ENCODE measurements at places on chromosomes 3 and 15.

DNA sequence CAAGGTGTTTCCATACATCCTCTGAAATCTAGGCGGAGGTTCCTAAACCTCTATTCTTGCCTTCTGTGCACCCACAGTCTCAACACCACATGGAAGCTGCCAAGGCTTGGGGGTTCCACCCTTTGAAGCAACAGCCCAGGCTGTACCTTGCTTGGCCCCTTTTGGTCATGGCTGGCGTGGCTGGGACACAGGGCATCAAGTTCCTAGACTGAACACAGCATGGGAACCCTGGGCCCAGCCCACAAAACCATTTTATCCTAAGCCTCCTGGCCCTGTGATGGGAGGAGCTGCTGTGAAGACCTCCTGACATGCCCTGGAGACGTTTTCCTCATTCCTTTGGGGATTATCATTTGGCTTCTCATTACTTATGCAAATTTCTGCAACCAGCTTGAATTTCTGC, 739.0 kb upstream of the NECTIN3 start:
- DNase-seq, result no peak

- DNase-seq, result no peak
These were observed 170.1 kb downstream of the CNTN4 start for GRCh38 chr3:2268779-2269178.

- DNase-seq, result no peak
These were observed 30.1 kb upstream of the IP6K2 start for GRCh38 chr3:48747015-48747615.

DNA sequence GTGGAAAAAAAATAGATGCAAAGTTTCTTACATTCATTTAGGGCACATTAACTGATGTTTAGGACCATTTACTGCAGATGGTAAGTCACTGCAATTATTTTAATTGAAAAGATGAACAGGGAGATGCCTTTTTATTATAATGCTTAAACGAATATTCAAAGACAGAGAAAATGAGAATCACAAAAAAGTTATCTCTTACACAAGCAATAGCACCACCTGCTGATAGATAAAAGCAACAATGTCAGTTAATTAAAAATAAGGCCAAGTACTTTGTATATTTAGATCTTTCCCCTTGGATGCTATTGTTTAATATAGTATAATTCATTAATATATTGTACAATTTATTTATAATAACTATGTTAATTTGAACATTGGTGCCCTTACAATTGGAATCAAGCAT, 55.9 kb downstream of the IFT80 start:
- no peak for DNase-seq

GRCh38 chr3:128950223-128950938, 43.5 kb downstream of the CFAP92 start:
- no peak for DNase-seq

DNA sequence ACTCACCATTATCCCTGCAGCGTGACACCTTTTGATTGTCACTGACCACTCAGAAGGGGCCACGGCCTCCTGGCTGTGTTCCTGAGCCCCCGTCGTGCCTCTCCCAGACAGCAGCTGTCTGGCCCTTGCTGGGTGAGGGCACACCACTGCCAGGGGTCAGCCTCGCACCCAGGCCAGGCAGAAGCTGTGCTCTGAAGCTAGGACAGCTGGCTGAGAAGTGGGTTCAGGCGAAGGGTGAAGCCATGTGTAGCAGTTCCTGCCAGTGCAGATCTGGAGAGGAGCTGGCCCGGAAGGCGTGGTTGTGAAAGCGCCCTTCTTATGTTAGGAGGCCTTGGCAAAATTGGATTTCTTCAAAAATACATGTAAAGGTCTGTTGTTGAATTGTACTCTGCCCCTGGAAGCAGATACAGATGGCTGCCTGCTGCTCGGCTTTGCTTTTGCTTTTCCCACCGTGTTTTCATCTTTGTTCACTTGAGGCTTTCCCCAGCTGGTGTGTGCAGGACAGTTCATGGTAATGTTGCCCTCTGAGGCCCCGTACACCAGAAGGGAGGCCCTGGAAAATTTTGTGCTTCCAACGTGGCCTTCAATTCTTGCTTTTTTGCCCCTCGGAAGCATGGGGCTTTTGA, 49.1 kb downstream of the KLHL25 start:
- DNase-seq, result no peak

- no peak for DNase-seq
These were observed 20.7 kb downstream of the RASA2 start for GRCh38 chr3:141507392-141508066.

DNA sequence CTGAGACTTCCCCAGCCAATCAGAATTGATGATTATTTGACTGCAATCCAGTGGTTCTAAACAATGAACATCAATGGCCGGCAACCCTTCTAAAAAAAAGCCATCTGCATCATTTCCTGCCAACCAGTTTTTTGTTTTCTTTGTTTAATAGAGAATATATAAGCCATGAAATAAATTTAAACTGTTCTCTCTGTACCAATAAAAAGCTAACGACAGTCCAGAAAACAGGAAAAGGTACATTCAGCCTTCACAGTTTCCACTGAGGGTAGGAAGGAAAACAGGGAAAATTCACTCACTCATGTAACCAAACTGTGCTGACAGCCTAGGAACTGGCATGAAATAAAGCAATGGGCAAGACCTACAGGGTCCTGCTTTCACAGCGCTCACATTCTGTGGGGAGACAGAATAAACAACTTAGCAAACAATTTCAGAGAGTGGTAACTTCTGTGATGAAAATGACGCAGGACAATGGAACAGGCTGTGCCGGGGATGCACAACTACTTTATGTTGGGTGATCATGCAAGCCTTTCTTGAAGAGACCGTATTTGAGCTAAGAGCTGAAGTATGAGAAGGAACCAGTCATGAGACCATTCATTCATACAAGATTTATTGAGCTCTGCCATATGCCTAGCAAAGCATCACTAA, 630.1 kb downstream of the MAGI1 start:
- no peak for DNase-seq

- DNase-seq, result no peak
These were observed 77.5 kb downstream of the ATP10A start for GRCh38 chr15:25785641-25786025.

GRCh38 chr3:179929091-179929529, 107.6 kb downstream of the PEX5L start:
- no peak for DNase-seq

- DNase-seq, result no peak
These were observed 6.8 kb upstream of the INO80 start for GRCh38 chr15:41122849-41123248.

GRCh38 chr3:20916951-20917606, 731.1 kb upstream of the SGO1 start:
- no peak for DNase-seq

GRCh38 chr15:78976691-78977090, 31.8 kb upstream of the CTSH start:
- peak; percentile 35 for DNase-seq

- no peak for DNase-seq
These were observed 38.1 kb upstream of the LMOD3 start for GRCh38 chr3:69160525-69160924.

- no peak for DNase-seq
These were observed 214.6 kb downstream of the SLCO3A1 start for GRCh38 chr15:92068121-92068520.

- no peak for DNase-seq
These were observed 44.8 kb downstream of the CMTM8 start for GRCh38 chr3:32283304-32283703.

DNA sequence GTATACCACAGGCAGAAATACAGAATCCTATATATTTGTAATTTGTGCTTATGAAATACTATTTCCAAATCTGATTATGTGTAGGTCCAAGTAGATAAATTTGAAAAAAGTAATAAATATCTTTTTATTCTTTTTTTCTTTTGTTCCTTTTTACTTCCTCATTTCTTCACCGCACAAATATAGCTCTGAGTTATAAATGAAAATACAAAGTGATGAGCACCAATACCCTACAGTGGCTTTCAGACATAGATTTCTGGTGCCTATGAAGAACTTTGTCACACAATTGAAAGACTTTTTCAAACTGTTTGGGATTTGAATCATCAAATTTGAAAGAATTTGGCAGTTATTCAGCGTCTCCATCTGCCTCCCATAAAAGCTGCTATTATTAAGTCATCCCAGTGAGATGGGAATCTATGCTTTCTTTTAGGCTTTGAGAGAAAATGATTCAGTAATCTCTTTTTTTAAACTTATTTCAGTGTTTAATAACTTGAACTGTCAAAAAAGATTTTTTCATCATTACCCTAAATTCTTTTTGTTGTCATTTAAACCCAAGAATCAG, 363.6 kb upstream of the GOLIM4 start:
- no peak for DNase-seq

DNA sequence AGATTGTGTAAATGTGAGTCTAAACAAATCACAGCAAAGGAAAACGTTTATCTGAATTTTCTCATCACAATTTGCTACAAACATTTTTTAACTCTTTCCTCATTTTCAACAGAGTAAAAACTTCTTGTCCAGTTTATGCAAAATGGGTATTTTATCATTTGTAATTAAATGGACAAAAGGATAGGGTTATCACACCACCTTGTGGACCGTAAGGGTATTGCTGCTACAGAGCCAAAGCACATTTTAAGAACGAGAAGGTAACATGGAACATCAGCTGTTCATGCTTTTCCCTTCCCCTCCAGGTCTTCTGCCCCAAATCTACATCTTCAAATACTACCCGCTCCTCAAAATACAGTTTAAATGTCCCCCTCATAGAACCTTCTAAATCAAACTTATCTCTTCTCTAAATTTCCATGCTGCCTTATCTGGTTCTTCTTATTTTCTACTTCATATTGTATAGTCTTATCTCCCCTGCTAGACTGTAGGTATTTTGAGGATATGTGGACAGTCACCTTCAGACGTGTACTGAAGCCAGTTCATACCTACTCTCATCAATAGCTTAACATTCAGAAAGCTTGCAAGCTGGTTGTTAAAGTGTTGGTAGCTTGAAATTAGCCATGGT, 12.8 kb upstream of the SETMAR start:
- no peak for DNase-seq

- no peak for DNase-seq
These were observed 38.6 kb downstream of the TKT start for GRCh38 chr3:53217175-53217574.

DNA sequence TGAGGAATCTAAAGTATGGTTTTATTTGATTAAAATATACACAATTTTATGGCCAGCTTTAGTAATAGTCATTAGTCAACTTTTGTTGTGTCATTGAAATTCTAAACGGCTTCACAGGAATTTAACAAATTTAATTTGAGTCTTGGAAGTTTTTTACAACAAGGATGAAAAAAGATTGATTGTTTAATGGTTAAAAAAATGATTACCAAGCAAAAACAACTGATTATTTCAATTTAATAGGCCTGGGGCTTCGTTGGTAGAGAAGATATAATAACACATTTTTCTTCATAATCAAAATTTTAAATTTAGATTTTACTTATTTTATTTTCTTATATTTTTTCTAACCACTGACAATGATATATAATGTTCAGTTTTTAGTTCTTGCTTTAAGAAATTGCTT, 4.4 kb downstream of the MME start:
- DNase-seq, result no peak

- no peak for DNase-seq
These were observed 254.2 kb upstream of the CRBN start for GRCh38 chr3:3433711-3434110.

DNA sequence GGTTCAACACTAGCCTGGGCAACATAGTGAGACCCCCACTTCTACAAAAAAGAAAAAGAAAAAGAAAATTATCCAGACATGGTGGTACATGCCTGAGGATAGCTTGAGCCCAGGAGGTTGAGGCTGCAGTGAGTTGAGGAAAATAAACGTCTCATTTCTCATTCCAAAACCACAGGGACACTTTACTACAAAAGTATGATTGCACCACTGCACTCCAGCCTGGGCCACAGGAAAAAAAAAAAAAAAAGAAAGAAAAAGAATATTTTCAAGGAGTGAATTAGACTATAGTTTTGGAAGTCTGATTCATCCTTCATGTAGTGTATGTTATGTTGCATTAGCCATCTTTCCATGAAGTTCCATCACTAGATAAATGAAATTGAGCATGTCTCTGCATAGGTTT, 149.5 kb upstream of the THBS1 start:
- no peak for DNase-seq

GRCh38 chr3:139280027-139280671, 63.7 kb upstream of the MRPS22 start:
- no peak for DNase-seq

DNA sequence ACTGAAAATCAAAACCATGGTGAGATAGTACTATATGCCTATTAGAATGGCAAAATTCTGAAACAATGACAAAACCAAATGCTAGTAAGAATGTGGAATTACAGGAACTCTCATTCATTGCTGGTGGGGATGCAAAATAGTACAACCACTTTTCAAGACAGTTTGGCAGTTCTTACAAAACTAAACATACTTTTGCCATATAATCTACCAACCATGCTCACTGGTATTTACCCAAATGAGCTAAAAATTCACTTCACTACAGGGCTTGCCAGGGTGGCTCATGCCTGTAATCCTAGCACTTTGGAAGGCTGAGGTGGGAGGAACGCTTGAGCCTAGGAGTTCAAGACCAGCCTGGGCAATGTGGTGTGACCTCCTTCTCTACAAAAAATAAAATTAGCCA, 40.0 kb downstream of the MYO9A start:
- DNase-seq, result no peak

- DNase-seq, result no peak
These were observed 120.1 kb downstream of the ADAMTS17 start for GRCh38 chr15:100221471-100222348.

DNA sequence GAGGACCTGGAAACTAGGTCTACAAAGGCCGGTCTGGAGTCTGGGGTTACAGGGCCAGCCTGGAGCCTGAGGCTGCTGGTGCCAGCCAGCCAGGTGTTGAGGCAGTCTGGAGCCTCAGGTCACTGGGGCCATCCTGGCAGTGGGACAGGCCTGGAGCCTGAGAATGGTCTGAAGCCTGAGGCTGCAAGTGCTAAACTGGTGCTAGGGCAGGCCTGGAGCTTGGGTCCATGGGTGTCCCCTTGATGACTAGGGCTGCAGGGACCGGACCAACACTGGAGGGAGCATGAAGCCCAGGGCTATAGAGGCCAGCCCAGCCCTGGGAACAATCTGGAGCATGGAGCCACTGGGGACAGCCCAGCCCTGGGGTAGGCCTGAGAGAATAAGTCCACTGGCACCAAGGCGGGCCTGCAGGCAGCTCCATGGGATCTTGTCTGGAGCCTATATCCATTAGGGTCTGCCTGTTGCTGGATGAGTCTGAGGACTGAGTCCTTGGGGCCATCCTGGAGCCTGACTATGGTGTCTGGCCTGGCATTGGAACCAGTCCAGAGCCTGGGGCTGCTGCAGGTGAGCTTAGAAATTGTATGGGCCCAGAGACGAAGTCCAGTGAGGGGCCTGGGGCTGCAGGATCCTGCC, 101.9 kb downstream of the GLDN start:
- DNase-seq, result no peak

DNA sequence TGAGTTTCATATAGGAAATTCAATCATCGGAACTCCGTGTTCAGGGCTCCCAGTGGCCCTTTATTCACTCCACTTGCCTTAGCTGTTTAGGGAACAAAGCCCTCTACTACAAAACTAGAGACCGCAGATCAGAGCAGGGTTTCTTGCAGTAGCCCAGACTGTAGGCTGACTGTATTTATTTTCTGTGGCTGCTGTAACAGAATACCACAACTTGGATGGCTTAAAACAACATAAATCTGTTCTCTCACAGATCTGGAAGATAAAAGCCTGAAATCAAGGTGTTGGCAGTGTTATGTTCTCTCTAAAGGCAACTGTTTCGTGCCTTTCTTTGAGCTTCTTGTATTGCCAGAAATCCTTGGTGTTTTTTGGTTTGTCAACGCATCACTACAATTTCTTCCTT, 479.0 kb downstream of the AGBL1 start:
- no peak for DNase-seq

GRCh38 chr3:143736205-143736997, 111.9 kb downstream of the SLC9A9 start:
- no peak for DNase-seq

- DNase-seq, result no peak
These were observed 11.5 kb downstream of the CCDC80 start for GRCh38 chr3:112629425-112629824.

Data from GM12891 (cell line).